ENCODE measurements at places on chromosomes 7 and 10.
A peak's percentile ranks its signal among the peaks of the same experiment; 100 is the strongest.

- DNase-seq = no peak
Measured at GRCh38 chr10:44971434-44971833, 7.2 kb downstream of the DEPP1 start.

- DNase-seq = no peak
Measured at GRCh38 chr7:118312966-118313365, 88.5 kb downstream of the ANKRD7 start.

GRCh38 chr10:104100795-104101194 lies 15.1 kb upstream of the COL17A1 start:
- DNase-seq = no peak

DNA sequence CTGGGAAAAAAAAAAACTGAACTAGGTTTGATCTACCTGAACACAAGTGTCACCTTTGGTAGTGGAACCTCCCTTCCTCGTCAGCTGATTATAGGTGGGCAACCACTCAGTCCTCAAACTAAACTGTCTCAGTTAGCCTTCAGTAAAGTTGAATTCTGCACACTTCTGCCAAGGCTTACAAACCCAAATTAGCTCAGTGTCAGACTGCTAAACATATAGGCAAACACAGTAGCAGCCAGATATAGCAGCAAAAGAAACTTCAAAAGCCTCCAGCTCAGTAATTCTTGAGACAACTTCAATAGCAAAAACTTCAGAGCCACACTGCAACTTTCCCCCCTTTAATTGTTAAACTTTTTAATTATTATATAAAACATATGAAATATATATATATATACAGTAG lies 956.9 kb downstream of the XPNPEP1 start:
- DNase-seq = no peak

GRCh38 chr7:2640482-2640830 lies 8.7 kb downstream of the TTYH3 start:
- DNase-seq = no peak

GRCh38 chr10:85008488-85009184 lies 680.2 kb downstream of the CCSER2 start:
- DNase-seq = no peak

- no peak for DNase-seq
Measured at GRCh38 chr7:158568974-158569857, 18.4 kb downstream of the PTPRN2 start.

DNA sequence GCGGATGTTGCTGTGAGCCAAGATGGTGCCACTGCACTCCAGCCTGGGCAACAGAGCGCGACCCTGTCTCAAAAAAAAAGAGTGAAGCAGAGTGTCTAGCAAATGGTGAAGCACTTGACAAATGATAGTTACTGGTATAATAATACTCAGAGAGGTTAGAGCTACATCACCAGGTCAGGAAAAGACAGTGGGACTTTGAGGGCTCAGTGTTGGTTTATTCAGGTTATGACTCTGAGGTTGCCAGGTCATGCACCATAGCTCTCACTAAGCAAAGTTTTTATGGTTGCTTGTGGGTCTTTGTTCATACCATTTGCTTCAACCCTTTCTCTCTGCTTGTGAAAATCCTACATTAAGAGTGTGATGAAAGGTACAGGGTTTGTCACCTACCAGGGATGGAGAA lies 13.6 kb downstream of the MRPS33 start:
- no peak for DNase-seq

- peak; percentile 38 for DNase-seq
Measured at GRCh38 chr7:95421000-95421846, 13.6 kb downstream of the PON2 start.

DNA sequence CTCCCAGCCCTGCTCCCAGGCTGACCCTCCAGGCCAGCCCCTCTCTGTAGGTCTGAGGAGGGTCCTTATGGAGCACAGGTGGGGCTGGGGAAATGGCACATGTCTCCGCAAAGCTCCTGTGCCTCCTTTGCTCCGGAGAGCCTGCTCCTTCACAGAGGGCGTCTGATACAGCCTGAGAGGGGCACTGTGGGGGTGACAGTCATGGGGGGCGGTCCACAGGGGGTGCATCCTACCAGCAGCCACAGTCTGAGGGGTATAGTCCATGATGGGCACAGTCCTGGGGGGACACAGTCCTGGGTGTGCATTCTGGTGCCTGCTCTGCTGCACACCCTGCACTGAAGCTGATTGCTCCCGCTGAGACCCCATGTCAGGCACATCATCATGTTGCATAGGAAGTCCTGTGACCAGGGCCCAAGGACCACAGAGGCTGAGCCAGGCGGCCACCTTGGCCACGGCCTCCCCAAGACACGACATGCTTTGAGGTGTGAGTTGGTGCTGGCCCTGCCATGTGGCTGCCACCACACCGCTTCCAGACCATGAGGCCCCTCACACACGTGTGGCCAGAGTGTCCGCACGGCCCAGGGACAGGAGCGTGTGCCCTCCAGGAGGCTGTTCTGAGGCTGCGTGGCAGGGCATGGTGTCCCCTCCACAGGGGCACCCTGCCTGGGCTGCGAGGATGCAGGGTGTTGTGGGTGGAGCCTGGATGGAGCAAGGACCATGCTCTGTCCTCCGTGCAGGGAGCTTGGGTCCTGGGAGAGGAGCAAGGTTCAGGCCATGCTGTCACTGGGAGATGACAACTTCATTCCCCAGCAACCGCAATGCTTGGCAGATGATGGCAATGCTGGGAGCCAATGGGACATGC lies 59.2 kb downstream of the PWWP2B start:
- DNase-seq = no peak

DNA sequence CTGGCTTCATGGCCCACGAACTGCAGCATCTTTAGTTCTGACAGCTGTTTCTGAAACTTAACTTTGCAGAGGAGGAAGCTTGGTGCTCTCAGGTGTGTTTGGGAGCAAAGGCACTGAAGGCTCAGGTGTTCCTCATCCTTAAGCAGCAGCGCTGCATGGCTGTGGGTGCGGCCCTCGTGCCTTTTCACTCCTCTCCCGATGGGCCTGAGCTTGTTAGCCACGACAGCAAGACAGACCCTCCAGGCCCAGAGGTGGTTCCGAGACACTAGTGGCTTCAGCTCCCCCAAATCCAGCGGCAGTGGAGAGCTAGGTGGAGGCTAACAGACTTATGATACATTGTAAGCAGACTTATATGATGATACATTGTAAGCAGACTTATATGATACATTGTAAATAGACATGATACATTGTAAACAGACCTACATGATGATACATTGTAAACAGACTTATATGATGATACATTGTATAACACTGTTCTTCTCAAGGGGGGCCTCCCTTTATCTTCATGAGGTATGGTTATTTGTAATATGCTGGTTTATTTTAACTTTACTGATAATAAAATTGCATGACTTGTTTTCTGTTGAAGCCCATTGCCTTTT lies 14.1 kb downstream of the PFKP start:
- no peak for DNase-seq

DNA sequence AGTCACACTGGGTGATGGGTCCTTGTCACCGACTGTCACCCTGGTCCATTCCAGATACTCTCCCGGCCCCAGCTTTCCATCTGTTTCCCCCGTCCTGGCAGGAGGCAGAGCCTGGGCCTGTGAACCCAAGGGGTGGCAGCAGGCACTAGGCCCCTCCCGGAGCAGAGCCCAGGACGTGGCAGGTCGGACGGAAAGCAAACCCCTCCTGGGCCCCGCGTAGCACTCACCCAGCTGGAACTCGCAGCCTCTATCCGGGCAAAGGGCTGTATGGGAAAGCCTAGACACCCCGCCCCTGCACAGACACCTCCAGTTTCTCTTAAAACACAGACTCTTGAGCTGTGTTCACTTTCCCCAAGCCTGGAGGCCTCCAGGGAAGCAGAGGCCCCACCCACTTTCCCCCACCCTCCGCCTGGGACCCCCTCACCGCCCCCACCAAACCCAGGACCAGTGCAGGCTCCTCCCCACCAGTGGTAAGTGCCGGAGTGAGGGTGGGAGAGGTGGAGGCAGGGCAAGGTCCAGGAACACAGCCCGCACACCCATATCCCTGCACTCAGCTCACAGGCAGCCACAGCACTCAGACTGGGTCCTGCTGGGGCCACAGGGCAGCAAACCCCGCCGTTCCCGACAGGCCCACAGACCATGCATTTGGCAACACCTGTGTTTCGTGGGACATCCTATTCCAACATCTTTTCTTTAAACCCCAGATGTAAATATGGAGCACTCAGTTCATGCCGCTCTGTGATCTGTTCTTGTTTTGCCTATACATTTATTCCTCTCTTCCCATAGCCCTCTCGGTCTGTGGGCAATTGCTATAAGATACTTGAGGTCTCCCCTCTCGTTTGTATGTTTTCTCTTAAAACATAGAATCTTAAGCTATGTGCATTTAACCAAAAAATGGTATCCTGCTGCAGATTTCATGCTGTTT lies 98.2 kb upstream of the PDGFA start:
- DNase-seq = no peak

DNA sequence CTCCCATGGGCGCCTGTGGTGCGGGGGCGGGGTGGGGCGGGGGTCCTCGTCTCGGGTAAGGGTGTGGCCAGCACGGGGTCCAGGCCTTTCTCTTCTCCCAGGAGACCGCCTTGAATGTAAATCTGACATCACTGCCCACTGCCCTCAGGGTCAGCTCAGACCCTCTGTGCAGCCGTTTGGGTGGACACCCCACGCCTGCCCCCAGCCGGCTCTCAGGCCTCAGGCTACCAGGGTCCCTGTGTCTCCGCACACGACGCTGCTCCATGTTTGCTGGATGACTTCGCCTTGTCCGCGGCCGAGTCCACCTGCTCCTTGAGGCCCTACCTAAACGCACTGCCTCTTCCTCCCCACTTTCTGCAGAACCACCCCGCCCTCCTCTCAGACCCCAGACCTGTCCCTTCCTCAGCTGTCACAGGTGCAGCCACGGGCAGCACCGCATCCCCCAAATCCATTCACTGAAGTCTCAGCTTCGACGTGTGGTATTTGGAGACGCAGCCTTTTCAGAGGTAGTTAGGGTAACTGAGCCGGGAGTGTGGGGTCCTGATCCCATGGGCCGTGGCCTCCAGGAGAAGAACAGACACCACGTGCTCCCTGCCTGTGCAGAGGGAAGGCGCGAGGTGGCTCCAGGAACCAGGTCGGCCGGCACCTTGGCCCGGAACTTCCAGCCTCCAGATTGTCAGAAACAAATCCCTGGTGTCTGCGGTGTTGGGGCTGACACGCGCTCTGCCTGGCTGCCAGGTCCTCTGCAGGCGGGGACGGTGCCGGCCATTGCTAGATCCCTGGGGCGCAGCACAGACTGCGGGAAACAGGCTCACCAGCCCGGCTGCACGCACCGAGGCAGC lies 97.4 kb upstream of the DIP2C start:
- DNase-seq = no peak

DNA sequence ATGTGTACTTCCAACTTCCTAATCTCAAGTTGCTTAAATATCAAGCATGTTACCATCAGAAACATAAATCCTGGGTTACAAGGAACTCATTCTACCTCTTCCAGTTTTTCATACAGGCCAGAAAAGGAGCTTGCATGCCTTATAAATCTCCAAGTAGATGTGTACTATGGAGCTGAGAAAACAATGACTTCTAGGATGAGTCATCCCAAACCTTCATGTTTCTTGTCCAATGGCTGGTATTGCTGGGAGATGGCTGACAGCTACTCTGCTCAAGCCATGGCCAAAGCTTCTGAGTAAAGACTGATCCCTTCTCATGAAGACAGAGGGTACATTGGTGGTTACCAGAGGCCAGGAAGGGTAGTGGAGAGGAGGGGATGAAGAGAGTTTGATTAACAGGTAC lies 8.6 kb downstream of the RAPGEF5 start:
- DNase-seq = no peak

- DNase-seq = no peak
Measured at GRCh38 chr7:73470208-73470607, 36.6 kb downstream of the FZD9 start.

DNA sequence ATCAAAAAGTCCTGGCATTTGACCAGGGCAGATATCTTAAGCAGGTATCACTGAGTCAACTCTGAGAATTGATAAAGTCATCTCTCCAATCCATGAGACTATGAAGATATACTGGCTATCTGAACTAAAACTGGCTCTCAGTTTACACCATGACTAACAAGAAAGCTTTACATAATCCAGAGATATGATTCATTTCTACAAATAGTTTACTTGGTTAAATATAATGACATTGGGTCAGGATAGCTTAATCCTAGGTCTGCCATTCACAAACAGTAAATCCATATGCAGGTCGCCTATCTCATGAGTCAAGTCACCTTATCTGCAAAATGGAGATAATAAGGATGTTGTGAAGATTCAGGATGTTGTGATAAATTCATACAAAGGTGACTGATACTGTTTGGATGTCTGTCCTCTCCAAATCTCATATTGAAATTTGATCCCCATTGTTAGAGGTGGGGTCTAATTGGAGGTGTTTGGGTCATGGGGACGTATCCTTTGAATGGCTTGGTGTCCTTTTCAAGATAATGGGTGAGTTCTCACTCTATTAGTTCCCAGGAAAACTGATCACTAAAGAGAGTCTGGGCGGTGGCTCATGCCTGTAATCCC lies 117.4 kb downstream of the JMJD1C start:
- peak; percentile 10 for DNase-seq

GRCh38 chr10:78684947-78685346 lies 383.8 kb upstream of the ZMIZ1 start:
- DNase-seq = no peak

- DNase-seq = no peak
Measured at GRCh38 chr10:8057636-8058273, 3.3 kb downstream of the GATA3 start.

DNA sequence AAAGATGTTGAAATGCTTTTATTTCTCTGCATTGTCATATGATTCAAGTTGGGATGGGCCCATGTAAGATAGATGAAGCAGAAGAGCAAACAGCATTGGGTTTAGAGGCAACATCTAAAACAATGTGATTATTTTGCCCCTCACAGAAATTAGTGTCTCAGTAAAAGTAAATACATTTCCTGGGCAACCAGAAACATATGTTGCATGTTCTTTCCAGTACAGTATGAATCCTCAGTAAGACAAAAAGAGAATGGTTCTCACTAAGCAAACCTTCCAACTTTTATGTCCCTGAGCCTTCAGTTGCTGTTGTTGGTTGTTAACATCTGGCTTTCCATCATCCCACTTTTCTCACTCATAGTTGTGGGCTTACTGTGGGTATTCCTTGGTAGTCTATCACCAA lies 222.5 kb upstream of the PRPS1L1 start:
- no peak for DNase-seq

- DNase-seq = no peak
Measured at GRCh38 chr10:11236234-11236633, 218.6 kb downstream of the CELF2 start.

GRCh38 chr10:102267748-102268147 lies 22.4 kb downstream of the GBF1 start:
- DNase-seq = peak; percentile 68

DNA sequence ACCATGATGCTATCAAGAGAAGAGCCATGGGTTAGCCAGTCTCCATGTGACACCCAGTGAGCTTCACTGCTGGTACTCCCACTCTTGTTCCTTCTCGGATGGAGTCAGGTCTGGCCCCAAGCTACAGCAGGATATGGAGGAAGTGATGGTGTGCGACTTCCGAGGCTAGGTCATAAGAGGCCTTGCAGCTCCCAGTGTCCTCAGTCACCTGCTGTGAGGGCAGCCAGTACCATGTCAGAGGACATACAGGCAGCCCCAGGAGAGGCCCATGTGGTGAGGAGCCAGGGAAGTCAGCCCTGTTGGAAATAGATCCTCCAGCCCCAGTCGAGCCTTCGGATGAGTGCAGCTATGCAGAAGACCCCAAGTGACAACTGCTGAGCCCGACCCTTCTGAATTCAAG lies 237.0 kb downstream of the EBF3 start:
- DNase-seq = no peak

- no peak for DNase-seq
Measured at GRCh38 chr10:122847782-122848604, 2.3 kb upstream of the CUZD1 start.

- peak; percentile 69 for DNase-seq
Measured at GRCh38 chr7:20268824-20269223, 51.6 kb upstream of the MACC1 start.

- no peak for DNase-seq
Measured at GRCh38 chr10:5583525-5584175, 58.9 kb downstream of the CALML3 start.

Measured in fibroblast of skin of right biceps (primary cell).